ENCODE measurements at places on chromosomes 13 and 19.

- DNase-seq = no peak
These were observed 1.5 kb downstream of the GAS6 start for GRCh38 chr13:113862191-113862930.

- DNase-seq = no peak
These were observed 90.9 kb downstream of the GJA3 start for GRCh38 chr13:20069956-20070355.

- no peak for DNase-seq
These were observed 14.4 kb upstream of the FBN3 start for GRCh38 chr19:8163759-8164158.

DNA sequence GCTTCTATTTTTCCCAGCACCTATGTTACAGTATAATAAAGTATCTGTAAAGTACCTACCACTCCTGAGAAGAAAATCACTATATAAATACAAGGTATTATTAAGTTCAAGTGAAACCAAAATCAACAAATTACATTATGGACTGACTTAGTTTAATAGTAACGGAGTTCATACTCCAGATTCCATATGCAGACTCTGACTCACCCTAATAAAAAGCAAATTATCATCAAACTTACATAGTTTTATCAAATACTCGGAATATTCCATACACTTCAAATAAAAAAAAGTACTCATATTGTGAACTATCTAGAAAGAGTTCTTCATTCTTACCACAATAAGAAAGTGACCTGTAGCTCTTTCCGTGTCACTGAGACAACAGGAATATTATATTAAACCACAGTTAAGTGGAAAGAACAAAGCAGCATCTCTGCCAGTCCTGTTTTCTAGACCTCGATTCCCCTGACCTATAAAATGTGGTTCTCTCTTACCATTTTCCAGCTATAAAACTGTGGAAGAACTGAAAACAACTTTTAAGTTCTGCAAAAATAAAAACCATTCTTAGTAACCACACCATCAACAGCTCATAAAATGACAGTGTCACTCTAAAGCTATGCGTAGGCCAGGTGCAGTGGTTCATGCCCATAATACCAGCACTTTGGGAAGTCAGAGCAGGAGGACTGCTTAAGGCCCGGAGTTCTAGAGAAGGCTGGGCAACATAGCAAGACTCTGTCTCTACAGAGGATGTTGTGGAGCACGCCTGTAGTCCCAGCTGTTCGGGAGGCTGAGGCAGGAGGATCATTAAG, 42.6 kb downstream of the USP12 start:
- DNase-seq = no peak

- DNase-seq = no peak
These were observed 106.5 kb downstream of the CACNA1A start for GRCh38 chr19:13399746-13400145.

DNA sequence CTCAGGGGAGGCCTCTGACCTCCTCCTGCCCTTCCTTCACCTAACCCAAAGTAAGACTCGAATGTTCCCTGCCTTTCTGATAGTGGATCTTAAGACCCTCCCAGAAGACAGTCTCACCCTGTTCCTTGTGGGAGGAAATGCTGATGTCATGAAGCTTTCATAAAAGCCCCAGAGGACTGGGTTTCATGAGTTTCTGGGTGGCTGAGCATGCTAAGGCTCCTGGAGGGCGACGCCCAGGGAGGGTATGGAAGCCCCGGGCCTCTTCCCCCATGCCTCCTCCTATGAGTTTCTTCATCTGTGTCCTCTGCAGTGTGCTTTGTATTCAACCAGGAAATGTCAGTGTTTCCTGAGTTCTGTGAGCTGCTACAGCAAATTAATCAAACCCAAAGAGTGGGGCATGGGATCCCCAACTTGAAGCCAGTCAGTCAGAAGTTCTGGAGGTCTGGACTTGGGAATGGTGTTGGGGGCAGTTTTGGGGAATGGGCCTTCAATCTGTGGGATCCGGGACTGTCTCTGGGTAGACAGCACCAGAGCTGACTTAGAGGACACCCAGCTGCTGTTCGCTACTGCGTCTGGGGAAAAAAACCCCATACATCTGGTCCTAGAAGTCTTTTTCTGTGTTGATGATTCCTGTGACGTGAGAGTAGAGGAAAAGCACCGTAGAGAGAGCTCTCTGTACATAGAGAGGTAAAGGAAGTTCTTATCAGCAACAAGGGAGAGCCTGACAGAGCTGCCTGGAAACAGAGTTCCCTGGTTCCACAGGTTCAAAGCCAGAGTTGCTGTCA, 2.0 kb upstream of the LILRB2 start:
- no peak for DNase-seq

DNA sequence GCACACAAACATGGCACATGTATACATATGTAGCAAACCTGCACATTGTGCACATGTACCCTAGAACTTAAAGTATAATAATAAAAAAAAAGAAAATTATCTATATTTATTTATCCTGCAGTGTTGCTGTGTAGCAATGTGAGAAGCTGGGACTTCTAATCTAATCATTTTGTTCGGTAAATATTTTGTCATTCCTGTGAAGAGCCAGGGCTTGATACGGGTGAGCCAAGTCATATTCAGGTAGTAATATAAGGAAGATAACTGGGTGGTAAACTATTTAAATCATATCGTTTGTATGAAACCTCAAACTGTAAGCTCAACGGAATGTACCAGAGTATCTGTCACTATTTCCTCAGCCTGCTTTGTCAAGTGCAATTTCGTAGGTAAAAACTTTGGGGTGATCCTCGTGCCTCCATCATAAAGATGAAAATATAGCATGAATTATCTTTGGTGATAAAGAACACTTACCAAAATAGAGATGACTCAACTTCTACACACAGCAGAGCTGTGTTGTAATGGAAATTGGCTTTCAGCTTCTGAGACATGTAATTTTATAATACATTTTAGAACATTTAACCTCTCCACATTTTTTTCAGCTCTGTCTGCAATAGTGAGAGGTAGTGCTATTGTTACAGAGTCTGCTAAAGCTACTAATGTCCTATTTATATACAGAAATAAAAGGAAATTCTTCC, 92.9 kb downstream of the PCDH9 start:
- DNase-seq = no peak

DNA sequence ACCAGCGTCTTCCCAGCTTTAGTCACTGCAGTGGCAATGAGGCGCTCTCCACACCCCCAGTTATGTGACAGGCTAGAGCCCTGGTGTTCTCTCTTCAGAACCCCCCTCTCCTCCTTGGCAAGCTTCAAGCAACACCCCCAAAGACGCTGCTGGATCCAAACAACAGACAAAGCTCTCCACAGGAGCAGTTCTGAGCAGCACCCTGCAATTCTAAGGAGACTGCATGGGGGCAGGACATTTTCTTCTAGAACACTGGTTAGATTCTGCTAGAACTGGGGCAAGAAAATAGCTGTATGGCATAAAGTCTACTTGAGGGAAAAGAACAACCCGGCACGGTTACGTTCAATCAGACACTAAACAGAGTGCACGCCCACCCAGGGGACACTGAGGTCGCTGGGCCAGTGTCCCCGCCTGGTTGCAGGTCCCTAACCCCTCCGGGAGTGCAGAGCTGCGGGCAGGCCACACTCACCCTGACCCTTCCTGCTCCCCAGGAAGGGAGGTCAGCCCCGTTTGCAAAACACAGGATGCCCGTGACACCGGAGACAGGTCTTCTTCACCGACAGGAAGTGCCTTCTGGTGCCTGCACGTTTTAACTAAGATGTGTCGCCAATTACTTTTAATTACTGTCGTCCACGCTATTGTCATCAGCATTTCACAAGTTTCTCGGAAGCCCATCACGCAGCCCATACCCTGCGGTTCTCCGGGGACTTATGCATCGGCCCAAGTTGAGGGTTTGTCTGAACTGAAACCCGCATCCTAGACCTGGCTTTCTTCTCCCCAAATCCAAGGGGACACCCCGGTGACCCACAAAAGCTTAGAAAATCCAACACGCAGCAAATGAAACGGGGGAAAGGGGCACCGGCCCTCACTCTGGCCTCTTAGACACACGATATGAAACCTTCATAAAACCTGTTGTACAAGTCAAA, 943 bp downstream of the GJB6 start:
- peak; percentile 40 for DNase-seq

- DNase-seq = peak; percentile 59
These were observed 3.0 kb upstream of the SLC6A16 start for GRCh38 chr19:49327878-49328544.

DNA sequence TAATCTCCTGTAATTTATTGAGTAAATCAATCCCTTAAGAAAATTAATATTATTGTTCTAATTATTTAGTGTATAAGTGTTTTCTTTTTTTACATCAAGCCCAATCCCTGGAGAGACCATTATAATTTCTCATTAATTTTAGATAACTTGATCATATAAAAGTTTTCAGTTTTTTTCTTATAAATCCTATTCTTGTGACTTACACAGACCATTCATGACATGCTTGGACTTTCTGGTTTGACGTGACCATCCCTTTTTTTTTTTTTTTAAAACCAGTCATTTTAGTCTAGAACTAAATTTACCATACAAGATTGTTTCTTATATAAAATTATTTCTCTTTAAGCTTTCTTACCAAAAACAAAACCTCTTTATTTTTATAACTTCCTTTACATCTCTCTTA, 5.4 kb upstream of the MTRF1 start:
- DNase-seq = no peak

GRCh38 chr13:111337206-111337605, 16.8 kb downstream of the TEX29 start:
- DNase-seq = no peak

GRCh38 chr13:23440821-23441618, 7.5 kb upstream of the SACS start:
- DNase-seq = no peak

GRCh38 chr19:29596885-29597525, 9.1 kb upstream of the POP4 start:
- no peak for DNase-seq
